ENCODE measurements at places on chromosomes 7 and 10.

- DNase-seq: no peak
Measured at GRCh38 chr7:147298611-147299043, 1182.0 kb downstream of the CNTNAP2 start.

- DNase-seq: no peak
Measured at GRCh38 chr10:49273626-49274025, 25.3 kb upstream of the C10orf71 start.

GRCh38 chr7:93973134-93973533, 31.0 kb downstream of the BET1 start:
- DNase-seq: no peak

- DNase-seq: no peak
Measured at GRCh38 chr7:22386206-22386858, 29.4 kb upstream of the RAPGEF5 start.

DNA sequence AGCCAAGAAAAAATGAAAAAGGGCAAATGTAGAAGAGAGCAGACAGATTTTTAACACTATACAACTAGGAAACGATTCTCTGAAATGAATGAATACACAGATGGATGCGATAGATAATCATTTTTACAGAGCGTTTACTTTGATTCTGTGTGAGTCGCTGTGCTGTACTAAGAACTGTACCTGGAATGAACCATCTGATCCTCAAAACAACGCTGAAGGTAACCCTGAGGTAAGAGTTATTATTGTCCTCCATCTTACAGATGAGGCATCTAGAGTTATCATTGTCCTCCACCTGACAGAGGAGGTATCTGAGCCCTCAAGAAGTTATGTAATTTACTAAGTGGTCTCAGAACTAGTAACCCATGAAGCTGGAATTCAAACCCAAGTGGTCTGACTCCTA, 80.2 kb downstream of the CHCHD3 start:
- no peak for DNase-seq

All from pons (tissue), 1 donor.